ENCODE measurements at places on chromosomes 1 and 21.

DNA sequence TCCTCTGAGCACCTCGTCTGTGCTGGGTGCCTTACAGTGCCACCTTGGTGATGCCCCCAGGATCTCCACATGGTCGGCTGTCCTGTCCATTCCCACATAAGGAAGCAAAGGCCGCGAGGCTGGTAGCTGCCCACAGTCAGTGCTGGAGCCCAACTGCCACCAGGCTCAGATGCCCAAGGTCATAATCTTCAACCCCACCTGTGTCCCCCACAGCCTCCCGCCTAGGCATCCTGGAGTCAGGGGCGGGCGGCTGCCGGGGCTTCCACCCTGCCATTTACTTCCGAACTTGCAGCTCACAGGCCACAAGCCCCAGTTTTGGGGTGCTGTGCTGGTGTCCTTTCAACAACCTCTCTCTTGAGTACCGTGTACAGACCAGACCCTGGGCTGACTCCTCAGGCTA, 126.3 kb downstream of the CASZ1 start:
- no peak for DNase-seq

GRCh38 chr1:62790716-62791115, 6.8 kb downstream of the ATG4C start:
- DNase-seq, result no peak

- no peak for DNase-seq
Observed at GRCh38 chr1:65164633-65165032, 16.6 kb downstream of the AK4 start.

DNA sequence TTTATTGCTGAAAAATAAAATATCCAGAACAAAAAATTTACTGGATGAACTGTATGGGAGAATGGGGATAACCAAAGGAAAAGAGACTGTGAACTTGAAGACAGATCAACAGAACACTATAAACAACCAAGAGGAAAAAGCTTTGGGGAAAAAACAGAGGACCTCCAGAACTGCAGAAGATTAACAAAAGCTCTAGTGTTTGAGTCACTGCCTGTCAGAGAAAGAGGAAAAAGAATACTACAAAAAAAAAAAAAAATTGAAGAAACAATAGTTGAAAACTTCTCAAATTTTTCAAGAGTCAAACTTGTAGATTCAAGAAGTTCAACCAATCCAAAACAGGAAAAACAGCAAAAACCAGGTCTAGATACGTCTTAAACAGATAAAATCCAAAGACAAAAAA, 44.3 kb downstream of the ARHGAP29 start:
- DNase-seq, result no peak

DNA sequence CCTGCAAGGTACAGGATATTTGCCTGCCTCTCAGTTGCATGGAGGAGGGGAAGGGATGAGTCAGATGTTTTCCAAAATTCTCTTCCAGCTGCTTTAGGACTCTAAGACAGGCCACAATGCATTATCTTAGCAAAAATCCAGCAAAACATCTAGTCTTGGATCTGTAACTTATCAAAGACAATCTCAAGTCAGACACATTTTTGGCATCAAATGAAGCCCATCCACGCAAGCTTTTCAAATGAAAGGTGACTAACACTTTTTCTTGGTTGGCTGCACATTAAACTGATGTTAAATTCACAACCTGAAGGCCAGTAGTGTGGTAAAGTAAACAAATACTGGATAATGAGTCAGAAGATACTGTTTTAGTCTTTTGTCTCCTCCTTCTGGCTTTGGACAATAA, 21.3 kb downstream of the FAM78B start:
- DNase-seq, result no peak

GRCh38 chr1:169594391-169594790, 8.1 kb upstream of the F5 start:
- no peak for DNase-seq

DNA sequence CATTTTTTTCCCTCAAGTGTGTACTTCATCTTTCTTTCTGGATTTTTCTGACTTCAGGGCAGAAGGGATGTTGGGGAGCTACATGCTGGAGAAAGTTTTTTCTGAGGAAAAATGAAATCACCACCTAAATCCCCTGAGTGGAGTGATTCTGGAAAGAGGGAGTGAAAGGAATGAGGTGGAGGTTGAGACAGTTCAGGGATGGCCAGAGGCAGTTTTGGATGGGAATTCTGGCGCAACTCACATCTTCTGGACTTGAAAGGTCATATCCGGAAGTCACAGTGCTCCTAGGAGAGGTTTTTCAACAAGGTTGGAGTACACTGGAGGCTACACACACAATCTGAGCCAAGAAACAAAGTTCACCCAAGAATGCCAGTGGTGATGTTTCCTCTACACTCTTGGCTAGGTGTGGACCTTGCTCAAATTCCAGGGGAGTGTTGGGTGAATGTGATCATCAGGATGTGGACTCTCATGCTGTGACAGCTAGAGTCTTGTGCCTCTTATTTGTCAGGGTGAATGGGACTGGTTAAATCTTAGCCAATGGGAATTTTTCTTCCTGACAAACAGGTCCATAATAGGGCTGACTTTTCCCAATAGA, 161.5 kb downstream of the HLX start:
- no peak for DNase-seq

Measured in mesenteric fat pad (tissue), 1 donor.